ENCODE measurements at places on chromosomes 16 and 17. TPM values are rescaled to one million over a fixed set of nuclear protein-coding genes. Genes with fewer than 3 reads are reported as not detected.

GRCh38 chr17:50188531-50188920 is 12.9 kb downstream of the COL1A1 start:
- H3K27me3 ChIP-seq = peaks cover 45% of the 10 kb centered on the region
- H3K4me1 ChIP-seq = peaks cover 11% of the 10 kb centered on the region
- no peak for DNase-seq

DNA sequence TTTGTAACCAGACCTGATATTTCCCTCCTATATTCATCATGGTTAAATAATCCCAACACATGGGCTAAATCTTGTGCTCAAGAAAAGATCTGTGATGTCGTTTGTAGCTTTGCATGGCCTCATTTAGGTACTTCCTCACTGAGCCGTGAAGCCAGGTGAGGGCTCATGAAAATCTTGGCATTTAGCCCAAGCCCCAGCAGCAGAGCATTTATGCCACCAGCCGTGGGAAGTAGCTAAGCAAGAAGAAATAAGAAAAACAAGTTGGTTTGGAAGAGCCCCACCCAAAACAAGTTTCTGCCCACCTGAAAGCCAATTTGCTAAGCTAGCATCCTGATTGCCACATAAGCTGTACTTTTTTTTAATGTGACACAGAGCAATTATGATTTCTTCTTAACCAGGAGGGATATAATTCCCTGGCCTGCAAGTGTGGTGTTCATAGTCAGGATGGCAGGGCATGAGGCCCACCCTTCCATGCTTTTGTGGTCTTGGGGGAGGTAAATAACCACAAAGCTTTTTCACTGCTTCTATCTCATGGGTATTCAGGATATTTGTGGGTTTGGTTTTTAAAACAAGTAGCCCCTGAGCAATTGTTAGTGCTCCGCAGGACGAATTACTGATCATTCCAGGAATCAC is 10.5 kb downstream of the TMIGD1 start:
- H3K27me3 ChIP-seq = no peaks in the 10 kb centered on the region
- peak overlapping the region; percentile 11 for H3K4me3 ChIP-seq
- peaks cover 15% of the 10 kb centered on the region for H3K4me1 ChIP-seq
- no peaks in the 10 kb centered on the region for H3K36me3 ChIP-seq

- H3K4me3 ChIP-seq = no peak overlapping the region
- DNase-seq = no peak
- H3K27ac ChIP-seq = no peak overlapping the region
- H3K27me3 ChIP-seq = no peaks in the 10 kb centered on the region
- peaks cover 19% of the 10 kb centered on the region for H3K36me3 ChIP-seq
Observed at GRCh38 chr17:42603318-42603717, 5.9 kb downstream of the RETREG3 start.

DNA sequence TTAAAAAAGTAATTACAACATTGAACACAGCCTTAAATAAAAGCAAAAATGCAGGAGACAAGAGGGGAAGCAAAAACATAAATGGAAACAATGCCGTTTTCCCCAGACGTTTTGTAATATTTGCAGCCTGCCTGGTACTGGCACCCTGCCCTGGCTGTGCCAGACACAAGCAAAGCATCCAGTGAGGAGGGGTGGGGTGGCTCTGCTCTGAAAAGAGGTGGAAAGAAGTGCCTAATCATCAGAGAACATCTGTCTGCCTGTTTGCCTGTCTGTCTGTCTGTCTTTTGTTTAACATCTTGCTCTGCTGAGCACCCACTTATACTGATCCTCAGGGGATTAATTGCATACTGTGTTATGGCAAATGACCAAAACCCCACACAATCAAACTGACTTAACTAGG is 62.7 kb downstream of the C16orf82 start:
- no peaks in the 10 kb centered on the region for H3K4me1 ChIP-seq
- no peaks in the 10 kb centered on the region for H3K36me3 ChIP-seq
- peaks cover 4% of the 10 kb centered on the region for H3K27me3 ChIP-seq
- no peak for DNase-seq
- H3K27ac ChIP-seq = no peak overlapping the region

GRCh38 chr17:611202-611601 is 103.4 kb downstream of the VPS53 start:
- no peak overlapping the region for H3K27ac ChIP-seq
- DNase-seq = no peak
- H3K4me3 ChIP-seq = no peak overlapping the region
- peaks cover 10% of the 10 kb centered on the region for H3K36me3 ChIP-seq
- no peaks in the 10 kb centered on the region for H3K27me3 ChIP-seq
- H3K4me1 ChIP-seq = no peaks in the 10 kb centered on the region

The TSNAXIP1 gene
- 0.45 TPM for total RNA-seq
